NCI-H2081 treated with DMSO at 0.1 percent for 48 hours (cell line): ENCODE measurements at places on chromosomes 11 and 22.
A peak's percentile ranks its signal among the peaks of the same experiment; 100 is the strongest.

DNA sequence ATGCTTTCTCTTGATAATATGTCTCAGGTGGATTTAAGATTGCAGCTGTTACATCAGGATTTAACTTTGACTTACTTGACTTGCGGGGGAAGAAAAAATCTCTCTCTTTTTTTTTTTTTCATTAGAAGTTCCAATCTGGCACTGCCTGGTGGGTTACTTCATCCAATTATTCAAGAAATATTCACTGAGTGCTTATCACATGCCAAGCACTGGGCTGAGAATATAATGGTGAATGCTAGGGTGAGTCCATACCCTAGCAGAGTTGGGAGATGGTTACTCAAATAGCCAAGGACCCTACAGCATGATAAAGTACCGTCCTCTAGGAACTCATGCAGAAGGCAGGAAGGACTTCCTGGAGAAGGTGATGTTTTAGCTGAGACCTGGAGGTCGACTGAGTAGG lies 57.9 kb upstream of the EIF3D start:
- DNase-seq = no peak

DNA sequence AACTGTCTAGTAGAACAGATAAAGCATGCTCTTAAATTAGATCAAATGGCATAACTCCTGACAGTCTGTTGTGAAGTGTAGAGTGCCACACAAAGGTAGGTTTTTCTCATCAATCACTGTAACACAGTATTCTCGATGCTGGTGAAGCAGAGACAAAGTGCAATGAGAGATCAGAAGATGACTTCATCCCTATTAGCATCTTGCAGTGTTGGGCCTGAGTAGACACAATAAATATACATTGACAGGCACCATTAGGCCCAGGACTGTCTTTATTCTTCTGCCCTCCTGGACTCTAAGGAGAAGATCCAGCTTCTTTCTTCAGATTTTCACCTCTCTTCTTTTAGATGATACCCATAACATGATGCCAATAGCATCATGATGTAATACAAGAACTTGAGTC lies 478.0 kb upstream of the TENM4 start:
- no peak for DNase-seq

DNA sequence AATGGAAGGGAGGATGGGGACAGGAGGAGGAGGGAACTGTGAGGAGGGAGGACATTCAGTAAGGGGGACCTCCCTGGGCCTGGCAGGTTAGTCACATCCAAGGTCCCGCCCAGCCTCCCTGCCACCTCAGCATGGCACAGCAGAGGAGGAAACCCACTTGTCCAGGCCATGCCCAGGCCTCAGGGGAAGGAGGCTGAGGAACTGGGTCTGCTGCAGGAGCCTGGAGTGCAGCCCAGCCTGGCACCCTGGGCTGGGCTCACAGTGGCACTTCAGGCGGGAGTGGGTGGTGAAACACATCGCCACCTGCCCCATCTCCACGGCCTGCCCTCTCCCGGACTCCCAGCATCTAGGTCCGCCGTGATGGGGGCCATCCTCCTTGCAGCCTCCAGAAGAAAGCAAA lies 17.2 kb upstream of the KLHL35 start:
- DNase-seq = no peak

DNA sequence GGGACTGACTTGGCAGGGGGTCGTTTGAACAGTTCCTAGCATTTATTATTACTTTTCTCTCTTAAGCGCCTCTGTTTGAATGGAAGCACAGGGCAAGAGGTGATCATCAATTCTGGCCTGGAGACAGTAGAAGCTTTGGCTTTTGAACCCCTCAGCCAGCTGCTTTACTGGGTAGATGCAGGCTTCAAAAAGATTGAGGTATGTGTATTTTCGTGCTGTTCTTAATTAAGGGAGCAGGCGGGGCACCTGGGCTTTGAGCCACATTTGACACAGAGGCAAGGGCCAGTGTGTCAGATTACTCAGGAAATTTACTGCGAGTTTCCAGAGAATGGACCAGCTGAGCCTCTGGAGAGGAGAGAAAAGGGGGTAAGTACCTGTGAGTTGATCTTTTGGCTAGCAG lies 102.4 kb upstream of the SORL1-AS1 start:
- peak; percentile 34 for DNase-seq

DNA sequence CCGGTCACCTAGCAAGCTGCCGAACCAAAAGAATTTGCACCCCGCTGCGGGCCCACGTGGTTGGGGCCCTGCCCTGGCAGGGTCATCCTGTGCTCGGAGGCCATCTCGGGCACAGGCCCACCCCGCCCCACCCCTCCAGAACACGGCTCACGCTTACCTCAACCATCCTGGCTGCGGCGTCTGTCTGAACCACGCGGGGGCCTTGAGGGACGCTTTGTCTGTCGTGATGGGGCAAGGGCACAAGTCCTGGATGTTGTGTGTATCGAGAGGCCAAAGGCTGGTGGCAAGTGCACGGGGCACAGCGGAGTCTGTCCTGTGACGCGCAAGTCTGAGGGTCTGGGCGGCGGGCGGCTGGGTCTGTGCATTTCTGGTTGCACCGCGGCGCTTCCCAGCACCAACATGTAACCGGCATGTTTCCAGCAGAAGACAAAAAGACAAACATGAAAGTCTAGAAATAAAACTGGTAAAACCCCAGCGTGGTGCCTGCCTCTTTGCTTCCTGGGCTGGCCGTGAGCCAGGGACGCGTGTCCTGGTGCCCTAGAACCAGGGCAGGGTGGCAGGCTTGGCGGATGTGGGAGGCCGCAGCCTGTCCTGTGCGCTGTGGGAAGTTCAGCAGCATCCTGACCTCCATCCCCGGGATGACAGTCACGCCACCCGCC lies 13.2 kb downstream of the CCND1 start:
- no peak for DNase-seq

DNA sequence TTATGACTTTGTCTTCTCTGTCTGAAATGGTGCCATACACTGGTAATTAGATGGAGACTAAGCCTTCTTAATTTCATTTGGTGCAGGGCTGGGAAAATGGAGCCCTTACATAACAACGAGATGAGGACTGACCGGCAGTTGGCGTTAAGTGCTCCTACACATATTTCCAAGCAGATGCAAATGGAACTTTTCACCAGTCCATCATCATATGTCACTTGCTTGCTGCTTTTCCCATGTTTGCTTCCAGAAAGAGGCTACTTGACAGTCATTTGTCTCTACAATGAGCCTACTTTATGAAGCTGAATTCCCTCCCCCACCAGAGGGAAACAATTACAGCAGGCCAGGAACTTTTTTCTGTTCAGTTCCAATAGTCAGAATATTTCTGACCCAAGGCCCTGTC lies 32.6 kb downstream of the SVIP start:
- DNase-seq = no peak

DNA sequence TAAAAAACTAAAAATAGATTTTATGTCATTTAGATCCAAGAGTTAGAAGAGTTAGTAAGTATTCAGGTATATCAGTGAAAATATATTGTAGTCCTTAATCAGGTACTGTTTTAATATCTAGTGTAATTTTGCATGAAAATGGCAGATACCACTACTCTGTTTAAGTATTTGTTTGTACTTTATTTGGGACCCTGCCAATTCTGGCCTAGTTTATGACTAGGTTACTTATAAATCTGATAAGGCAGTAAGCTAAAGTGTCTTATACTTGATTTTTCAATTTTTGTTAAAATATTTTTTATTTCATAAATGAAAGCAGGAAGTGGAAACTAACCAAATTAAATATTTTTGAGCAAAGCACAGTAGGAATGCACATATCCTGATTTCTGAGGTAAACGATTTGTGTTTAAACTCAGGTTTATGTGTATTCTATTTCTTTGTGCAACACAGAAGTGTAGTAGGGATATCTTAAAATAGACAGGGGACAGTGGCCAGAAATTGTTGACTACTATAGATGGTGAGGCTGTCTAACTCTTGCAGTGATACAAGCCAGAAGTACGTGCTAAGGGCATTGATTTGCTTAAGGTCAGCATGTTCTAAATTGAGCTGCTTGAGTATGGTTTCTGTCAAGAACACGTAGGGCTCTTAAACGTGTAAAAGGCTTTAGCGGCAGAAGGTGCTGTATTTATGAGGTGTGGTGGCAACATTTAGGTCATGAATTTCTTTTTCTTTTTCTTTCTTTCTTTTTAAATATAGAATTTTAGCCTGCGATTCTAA lies 34.0 kb downstream of the HIPK3 start:
- DNase-seq = no peak

- DNase-seq = no peak
Measured at GRCh38 chr22:28792491-28793383, 7.6 kb downstream of the XBP1 start.

GRCh38 chr11:64877390-64878222 lies 815 bp downstream of the EHD1 start:
- DNase-seq = no peak

- DNase-seq = no peak
Measured at GRCh38 chr11:12640355-12640754, 33.9 kb upstream of the TEAD1 start.

DNA sequence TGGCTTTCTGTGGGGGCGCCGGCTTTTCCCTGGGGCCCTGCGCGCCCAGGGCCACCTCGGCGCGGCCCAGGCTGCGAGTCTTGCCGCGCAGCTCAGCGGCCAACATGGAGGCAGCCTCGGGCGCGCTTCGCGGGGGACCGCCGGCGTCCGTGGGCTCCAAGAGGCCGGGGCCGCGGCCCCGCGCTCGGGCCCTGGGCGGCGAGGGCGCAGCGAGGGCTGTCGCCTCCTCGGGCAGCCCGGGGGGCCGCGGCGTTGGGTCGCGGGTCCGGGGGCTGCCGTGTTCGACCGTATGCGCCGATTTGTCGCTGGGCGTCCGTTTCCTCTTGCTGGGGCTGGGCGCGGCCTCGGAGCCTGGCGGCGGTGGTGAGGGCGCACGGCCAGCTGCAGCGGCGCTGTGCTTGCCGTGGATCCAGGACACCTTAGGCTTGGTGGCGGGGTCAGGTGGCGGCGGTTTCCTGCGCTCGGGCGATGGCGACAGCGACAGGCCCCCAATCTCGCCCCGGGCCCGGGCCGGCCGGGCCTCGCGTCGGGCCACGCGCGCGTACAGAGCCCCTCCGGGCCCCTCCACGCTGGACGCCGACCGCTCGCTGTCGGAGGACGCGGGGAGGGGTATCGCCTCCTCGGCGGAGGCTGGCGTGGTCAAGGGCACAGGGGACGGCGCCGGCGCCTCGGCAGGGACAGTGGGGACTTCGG lies 11.9 kb downstream of the SCARF2 start:
- DNase-seq = no peak

DNA sequence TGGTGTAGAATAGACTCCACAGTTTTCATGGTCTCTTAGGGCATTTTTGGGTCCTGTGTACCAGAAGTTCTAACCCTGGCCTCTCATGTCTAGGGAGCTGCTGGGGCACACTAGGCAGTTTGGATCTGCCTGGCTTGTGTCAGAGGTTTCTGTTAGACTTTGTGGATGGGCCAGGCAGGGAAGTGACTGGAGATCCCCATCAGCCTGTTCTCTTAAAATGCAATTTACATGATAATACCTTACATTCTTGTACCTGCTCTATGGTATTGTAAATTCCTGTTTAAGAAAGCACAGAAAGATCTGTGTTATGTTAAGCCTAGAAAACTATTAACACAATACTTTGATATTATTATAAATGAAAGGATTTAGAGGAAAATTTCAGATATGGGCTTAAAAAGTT lies 104.0 kb downstream of the ARHGAP42 start:
- DNase-seq = no peak

GRCh38 chr22:28750471-28750881 lies 8.6 kb downstream of the HSCB start:
- no peak for DNase-seq

- peak; percentile 6 for DNase-seq
Measured at GRCh38 chr11:125345421-125346178, 150.5 kb downstream of the FEZ1 start.

- DNase-seq = no peak
Measured at GRCh38 chr11:120682866-120683265, 171.3 kb downstream of the GRIK4 start.

DNA sequence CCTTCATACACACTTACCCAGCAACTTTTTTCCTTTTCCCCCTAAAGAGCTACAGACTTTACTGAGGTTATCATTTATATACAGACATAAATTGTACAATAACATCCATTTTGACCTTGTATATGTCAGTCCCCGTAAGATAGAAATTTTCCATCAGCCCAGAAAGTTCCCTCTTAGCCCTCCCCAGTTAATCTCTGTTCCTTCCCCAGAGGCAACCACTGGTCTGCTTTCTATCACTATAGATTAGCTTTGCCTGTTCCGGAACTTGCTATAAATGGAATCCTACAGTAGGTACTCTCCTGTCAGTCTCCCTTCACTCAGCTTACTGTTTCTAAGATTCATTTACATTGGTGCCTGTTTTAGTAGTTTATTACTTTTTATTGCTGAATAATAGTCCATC lies 54.9 kb downstream of the TSPAN18 start:
- no peak for DNase-seq

DNA sequence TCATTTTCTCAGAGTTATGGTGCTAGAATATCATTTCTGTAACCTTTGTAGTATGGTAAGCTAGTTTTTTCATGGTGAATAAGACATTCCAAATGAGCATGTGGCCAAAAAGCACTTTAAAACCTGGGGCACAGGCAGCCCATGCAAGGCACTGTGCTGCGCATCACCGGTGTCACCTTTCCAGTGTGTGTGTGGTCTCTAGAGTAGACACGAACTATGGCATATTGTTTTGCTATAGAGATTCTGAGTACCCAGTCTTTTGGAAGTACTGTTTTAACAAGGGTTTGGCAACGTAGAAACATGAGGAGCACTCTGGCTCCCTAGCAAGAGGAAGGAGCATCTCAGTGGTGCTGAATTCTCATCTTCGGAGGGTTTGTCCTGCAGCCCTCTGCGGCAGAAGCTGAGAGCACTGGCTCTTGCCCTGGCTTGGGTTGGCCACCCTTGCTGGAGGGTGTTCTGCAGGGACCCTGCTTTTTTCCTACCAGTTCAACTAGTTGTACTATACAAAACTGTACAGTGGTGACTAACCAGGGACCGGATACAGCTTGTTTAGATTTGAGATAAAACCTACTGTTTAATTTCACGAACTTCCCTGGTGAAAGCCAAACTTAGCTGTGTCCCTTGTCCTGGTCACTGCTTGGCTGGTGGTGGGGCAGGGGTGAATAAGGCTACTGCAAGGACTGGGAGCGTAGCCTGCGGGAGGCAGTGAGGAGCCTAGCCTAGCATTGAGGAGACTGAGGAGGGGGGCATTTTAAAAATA lies 135.7 kb downstream of the ATXN10 start:
- no peak for DNase-seq

- DNase-seq = no peak
Measured at GRCh38 chr11:95283650-95284049, 52.6 kb upstream of the SESN3 start.

GRCh38 chr11:2466869-2467694 lies 22.3 kb downstream of the KCNQ1 start:
- DNase-seq = no peak

DNA sequence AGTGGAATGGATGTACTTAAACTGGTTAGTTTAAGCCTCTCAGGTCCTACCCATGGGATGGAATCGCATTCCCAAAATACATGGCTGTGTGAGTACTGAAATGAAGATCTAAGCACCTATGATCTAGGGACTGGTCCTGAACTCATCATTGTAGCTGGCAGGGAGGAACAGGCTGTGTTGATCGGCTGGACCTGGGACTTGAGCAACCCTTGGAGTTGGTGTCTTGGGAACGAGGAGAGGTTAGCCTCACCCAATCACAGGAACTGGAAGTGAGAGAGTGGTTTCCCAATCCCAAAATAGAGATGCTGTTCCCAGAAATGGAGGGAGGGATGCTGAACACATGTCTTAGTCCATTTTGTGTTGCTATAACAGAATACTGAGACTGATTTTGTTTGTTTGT lies 16.4 kb upstream of the ASCC2 start:
- no peak for DNase-seq
